NCI-H460 (cell line): ENCODE measurements at places on chromosomes 12 and 14.

- no peak for DNase-seq
Observed at GRCh38 chr12:1590221-1590979, 4.0 kb downstream of the FBXL14 start.

DNA sequence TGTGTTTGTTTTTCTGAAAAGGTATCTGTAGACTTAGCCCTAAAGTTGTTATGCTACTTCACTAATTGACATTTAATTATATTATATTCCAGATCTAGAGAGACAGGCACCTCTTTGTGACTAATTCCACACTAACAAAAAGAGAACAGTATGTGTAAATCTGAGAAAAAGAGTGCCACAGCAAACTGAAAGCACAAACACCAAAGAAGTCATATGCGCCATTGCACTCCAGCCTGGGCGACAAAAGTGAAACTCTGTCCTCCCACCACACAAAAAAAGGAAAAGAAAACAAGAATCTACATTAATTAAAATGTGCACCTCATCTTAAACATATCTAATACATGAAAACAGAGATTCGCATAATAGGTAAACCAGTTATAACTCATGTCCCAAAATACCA, 4.4 kb upstream of the CSRNP2 start:
- DNase-seq = no peak

DNA sequence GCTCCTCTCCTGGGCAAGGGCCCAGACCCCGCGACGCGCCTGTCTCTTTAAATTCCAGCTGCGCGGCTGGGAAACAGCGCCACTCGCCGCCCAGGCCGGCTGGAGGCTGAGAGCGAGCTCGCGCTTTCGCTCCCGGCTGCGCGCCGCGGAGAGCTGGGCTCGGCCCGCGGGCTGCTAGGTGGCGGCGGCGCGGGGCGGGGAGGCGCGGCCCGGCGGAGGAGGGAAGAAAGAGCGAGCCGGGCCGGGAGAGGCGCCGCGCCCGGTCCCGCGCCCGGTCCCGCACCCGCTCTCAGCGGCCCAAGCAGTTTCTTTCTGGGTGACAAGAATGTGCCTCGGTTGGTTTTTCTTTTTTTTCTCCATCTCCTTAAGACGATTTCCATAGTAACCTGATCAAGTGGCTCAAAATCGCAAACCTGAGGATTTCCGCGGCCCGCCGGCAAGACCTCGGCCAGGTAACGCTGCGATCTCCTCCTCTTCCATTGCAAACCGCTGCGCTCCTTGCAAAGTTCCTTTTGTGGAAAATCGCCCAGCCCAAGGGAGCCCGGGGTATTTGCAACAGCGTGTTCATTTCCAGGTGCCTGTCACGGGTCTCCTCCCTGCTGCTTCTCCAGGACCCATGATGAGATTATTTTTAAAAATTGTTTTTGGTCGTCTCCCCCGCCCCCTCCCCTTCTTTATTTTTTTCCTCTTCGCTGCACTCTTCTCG, 259.5 kb upstream of the E2F7 start:
- peak; percentile 68 for DNase-seq

GRCh38 chr12:70074510-70074909, 168.7 kb upstream of the CNOT2 start:
- no peak for DNase-seq

- DNase-seq = peak; percentile 33
Observed at GRCh38 chr12:56900583-56900982, 33.6 kb downstream of the SDR9C7 start.

- DNase-seq = no peak
Observed at GRCh38 chr14:88940671-88941070, 116.2 kb downstream of the TTC8 start.

DNA sequence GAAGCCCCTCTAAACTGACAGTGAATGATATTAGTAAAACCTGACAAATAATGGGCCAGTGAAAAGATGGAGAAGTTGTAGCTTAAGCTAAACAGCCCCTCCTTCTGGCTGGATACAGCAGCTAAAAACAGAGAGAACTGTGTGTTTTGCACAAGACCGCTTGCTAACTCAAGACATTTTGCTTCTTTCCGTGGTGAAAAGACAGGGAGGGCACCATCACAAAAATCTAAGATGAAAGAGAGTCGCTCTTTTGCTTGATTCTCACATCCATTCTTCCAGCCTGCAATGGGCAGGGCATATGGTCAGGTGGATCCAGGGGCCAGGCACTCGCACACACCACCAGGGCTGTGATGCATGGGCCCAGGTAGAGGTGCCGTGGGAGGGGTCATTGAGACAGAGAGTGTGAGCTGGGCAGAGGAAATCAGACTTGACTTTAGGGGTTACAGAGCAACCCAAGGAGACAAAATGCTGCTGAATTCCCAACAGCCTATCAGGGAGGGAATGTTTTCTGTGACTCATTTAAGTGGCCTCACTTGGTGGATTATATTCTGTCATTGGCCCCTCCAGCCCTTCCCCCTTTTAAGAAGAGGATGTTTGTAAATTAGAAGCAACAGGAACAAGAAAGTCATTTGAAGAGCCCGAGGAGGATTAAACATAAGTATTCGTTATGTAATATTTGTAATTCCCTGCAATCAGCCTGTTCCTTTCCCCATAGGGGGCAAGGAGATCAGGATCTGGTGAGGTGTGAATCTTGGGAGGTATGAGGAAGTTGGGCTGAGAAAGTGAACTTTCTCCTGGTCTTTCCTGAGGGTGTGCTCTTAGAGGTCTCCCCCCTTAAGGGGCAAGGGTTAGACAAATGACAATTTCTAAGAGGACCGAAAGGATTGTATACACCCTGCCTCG, 12.3 kb downstream of the EMP1 start:
- DNase-seq = no peak

DNA sequence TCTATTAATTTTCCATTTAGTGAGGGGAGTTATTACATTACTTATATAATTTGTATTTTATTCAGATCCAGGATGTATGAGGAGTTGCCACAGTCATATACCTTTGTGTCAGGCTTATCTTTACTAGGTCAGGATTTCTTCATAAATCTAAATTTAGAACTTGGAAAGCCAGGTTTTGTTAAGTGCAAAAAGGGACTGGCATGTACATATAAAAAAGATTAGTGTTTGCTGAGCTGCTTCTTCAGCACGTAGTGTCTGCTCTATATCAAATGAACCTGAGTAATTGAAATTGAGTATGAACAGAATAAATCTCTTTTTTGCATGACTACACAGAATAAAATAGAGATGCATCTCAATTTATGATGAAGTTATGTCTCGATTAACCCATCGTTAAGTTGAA, 157.4 kb downstream of the NUBPL start:
- DNase-seq = no peak
